GM12891 (cell line): ENCODE measurements at places on chromosomes 13 and 19.

GRCh38 chr19:13076787-13077186 lies 25.9 kb downstream of the LYL1 start:
- no peak for DNase-seq

GRCh38 chr13:19596960-19597361 lies 35.6 kb upstream of the TPTE2 start:
- no peak for DNase-seq

DNA sequence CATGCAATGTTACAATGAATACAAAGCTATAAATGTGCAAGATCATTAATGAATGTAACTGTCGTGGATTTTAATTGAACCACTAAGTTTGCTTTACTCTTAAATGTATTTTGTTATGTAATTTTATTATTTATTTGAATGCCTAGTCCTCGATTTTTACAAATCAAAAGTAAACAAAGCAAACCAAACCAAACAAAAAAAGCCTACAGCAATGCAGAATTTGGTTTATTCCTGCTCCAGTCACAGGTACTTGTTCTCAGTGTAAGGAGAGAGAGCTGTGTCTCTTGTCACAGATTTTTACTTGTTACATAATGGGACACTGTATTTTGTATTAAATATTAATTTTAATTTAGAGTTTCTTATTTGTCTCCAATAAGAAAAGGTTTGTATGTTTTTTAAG lies 584.3 kb upstream of the SLITRK6 start:
- no peak for DNase-seq

- DNase-seq = no peak
Observed at GRCh38 chr13:30752201-30752797, 17.0 kb downstream of the ALOX5AP start.

- peak; percentile 71 for DNase-seq
Observed at GRCh38 chr19:12995596-12996405, 526 bp downstream of the NFIX start.

GRCh38 chr19:46378268-46378667 lies 31.4 kb downstream of the PPP5C start:
- no peak for DNase-seq

DNA sequence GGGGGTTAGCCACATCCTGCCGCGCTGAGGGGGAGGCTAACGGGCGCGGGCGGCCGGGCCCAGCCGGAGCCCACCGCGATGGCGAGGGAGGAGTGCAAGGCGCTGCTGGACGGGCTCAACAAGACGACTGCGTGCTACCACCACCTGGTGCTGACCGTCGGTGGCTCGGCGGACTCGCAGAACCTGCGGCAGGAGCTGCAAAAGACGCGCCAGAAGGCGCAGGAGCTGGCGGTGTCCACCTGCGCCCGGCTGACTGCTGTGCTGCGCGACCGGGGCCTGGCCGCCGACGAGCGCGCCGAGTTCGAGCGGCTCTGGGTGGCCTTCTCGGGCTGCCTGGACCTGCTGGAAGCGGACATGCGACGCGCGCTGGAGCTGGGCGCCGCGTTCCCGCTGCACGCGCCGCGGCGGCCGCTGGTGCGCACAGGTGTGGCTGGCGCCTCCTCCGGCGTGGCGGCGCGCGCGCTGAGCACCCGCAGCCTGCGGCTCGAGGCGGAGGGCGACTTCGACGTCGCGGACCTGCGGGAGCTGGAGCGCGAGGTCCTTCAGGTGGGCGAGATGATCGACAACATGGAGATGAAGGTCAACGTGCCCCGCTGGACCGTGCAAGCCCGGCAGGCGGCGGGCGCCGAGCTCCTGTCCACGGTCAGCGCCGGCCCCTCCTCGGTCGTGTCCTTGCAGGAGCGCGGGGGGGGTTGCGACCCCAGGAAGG lies 692 bp downstream of the RGS9BP start:
- DNase-seq = no peak

DNA sequence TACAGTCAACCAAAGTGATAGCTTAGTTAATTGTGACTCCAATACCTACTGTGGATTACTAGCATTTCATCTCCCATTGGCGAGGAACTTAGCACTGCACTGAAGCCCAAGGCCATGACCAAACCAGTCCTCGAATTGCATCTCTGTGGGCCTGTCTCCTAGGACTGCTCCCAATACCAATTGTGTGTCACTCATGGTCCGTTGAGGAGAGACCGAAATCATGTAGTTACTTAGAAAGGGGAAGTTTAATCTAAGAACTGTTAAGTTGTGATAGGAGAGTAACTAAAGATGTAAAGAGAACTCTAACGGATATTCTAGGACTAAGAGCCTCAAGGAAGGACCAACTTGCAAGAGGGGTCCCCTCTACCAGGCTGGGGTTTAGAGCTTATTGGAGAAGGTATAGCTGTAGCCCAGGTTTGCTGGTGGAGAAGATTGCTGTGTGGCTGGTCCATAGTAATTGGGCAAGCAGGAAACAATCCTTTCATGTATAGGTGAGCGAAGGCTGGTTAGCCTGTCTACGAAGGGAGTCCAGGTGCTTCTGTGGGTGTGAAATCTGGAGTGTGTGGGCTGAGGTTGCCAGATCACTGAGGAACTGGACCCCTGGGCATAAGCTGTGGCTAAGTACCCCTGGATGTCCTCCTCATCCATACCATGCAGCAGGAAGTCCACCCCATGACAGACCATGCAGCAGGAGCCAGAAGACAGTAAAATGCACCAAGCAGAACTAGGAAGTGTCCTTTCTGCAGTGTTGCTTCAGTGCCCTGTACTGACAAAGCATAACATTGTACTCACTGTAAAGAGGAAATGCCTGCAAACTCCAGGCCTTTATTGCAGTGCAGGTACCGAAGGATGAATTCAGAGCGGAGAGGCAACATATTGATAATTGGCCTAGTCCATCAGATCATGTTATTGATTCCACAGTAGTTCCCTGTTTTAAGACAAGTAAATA lies 30.8 kb downstream of the DNAJC3 start:
- no peak for DNase-seq

- no peak for DNase-seq
Observed at GRCh38 chr13:49954674-49955455, 18.7 kb upstream of the SPRYD7 start.

DNA sequence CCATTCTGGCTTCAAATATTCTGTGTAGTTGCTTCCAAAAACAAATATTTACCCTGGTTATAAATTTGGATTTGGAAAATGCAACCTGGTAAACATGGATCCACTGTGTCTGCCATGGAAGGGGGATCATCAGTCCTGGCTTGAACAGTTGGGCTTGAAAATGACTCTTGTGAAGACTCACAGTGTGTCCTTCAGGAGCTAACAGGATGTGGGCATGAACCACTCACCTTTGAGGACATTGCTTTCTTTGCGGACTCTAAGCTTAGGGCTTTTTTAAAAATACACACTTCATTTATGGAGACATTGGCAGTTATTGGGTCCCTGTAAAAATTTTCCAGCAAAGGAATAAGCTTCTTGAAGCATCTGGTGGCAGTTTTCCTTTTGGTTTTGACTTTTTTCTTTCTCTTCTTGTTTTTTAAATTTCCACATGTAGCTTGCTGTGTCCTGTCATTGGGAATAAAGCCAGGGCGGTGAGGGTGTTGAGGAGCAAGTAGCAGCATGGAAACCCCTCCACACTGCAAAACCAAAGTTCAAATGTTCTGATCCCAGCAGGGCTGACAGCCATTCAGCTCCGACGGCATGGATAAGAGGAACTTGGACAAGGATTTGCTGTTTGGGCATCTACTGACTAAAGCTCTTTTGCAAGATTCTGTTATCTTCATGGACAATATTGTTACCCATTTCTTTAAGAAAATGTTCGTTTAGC lies 39.5 kb upstream of the SERP2 start:
- no peak for DNase-seq

- DNase-seq = no peak
Observed at GRCh38 chr13:78121459-78122348, 203.1 kb upstream of the EDNRB start.

GRCh38 chr13:43356567-43356966 lies 333.2 kb downstream of the DNAJC15 start:
- peak; percentile 6 for DNase-seq

DNA sequence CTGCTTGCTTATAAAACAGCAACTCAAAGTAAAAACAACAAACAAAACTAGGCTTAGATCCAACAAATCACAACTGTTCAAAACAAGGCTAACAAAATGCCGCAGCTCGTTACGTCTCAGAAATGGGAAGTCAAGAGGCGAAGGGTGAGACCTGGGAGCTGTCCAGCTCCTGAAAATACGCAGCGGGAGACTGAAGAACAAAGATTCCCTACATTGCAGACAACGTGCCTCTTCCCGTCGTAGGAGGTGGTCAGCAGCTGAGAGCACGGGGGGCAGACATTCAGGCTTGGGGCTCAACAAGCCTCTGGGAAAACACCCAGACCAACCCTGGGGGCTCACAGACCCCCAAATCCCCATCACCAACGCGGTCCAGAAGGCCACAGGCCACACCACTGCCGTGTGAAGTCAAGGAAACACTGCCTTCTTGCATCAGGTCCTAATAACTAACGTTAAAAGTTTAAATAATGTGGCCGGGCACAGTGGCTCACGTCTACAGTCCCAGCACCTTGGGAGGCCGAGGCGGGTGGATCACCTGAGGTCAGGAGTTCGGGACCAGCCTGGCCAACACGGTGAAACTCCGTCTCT lies 13.5 kb downstream of the PLPP2 start:
- no peak for DNase-seq

- no peak for DNase-seq
Observed at GRCh38 chr19:46618670-46619231, 6.1 kb downstream of the PTGIR start.

DNA sequence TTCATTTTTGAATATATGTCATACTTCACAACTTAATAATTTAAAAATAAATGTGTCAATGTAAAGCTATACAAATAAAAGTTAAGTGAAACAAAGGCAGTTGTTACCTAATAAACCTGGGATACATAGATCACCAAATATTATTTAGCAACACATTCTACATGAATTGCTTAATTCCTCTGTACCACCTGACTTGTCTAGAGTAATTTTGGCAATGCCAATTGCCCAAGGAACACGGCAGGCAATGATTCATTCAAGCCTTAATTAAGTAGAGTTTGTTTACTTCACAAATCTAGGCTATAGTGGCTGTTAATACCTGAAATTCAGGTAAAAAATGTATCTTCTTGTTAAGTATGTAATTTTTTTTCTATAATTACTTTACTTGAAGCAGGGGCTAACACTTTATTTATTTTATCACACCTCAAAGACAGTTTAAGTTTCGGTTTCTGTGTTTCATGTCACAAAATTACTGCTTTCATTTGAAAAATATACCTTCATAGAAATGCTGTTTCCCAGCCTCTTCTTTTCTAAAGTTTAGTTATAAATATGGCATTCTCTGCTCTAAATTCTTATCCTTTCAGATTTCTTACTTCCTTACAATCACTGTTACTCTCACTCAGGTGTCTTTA lies 705.7 kb downstream of the SLITRK5 start:
- DNase-seq = no peak

DNA sequence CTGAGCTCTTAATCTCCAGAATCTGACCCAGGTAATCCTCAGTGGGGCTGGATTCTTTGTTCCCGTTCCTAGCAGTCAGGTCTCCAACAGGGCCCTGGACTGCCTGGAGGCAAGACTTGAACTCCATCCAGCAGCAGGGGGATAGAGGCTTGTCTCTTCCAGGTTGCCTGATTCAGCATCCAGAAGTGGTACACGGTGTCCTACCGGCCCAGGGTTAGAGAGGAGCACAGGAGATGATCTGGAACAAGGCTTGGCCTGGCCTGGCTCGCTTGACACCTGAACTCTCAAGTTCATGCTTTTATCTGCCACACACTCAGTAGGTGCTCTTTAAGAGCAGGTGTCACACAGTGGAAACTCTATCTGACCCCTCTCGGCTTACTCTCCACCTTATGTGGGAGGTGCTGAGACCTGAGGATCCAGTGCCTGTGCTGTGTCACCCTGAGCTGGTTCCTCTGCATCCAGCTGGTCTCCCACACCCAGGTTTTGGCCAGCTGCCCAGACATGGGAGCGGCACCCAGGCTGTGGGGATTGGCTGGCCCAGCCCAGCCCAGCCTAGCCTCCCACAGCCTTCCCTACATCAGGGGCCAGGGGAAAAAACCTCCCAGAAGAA lies at the start of gene CYP4F3:
Gene CYP4F3, plus strand, starts transcription at position 604 of the 610 bp plus-strand sequence. CDS start 519 bp downstream, outside the sequence.
- no peak for DNase-seq

- DNase-seq = peak; percentile 11
Observed at GRCh38 chr13:32316028-32316339, 676 bp downstream of the BRCA2 start.

GRCh38 chr13:114151565-114152284 lies 19.3 kb upstream of the RASA3 start:
- DNase-seq = no peak

DNA sequence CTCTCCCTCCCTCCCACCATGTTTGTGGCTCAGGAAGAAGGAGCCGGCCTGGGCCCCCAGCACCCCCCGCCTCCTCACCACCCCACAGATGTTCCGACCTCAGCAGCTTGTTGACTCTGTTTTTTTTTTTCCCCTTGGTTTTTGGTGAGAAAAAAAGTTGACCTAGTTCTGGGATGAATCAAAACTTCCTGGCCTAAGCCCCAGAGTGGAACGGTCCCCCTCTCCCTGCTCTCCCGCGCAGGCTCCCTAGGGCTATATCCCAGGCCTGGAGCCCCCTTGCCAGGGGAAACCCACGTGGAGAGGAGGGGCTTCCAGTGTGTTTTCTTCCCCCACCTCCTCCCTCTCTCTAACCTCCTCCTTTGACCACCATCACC lies 4.0 kb downstream of the COL5A3 start:
- no peak for DNase-seq

DNA sequence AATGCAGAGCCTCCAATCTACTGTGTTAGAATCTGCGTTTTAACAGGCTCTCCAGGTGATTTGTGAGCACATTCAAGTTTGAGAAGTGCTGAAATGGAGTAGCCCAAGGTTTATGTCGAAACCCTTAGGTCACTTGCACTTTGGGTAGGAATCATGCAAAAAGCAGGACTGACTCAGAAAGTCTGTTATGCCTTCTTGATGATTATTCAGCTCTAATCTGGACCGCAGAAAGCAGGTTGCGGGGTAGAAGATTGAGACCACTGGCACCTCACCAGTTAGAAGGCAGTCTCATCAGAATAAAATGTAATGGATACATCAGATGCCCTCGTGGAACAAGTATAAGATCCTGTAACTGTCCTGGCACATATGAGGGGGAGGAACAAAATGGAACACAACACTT lies 326.3 kb downstream of the DCLK1 start:
- DNase-seq = no peak

DNA sequence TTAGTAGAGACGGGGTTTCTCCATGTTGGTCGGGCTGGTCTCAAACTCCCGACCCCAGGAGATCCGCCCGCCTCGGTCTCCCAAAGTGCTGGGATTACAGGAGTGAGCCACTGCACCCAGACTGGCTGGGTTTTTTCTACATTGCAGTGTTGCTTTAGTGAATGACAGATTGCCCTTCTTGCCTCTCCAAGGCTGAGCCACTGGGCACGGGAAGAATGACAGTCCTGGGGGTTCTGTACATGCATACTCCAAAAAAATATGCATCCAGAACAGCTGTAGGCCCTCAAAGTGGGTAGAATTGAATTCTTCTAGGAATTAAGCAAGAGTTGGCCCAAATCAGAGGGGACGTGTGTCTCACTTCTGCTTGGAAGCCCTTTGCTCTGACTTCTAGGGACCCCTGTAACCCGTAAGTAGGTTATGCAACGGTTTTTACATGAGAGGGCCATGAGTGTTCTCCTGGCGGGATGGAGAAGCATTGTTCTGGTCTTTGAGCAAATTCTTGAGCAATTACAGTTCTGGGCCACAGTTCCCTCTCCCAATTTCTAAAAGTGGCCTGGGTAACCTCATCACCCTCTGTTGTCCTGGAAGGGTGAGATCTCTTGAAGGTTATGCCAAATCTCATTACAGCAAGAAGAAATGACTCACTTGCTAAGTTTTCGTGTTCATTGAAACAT lies 3.6 kb downstream of the ACTN4 start:
- no peak for DNase-seq

GRCh38 chr13:44050450-44051063 lies 170.9 kb downstream of the LACC1 start:
- DNase-seq = peak; percentile 2
